ENCODE measurements at places on chromosomes 12 and 14.
A peak's percentile ranks its signal among the peaks of the same experiment; 100 is the strongest.

DNA sequence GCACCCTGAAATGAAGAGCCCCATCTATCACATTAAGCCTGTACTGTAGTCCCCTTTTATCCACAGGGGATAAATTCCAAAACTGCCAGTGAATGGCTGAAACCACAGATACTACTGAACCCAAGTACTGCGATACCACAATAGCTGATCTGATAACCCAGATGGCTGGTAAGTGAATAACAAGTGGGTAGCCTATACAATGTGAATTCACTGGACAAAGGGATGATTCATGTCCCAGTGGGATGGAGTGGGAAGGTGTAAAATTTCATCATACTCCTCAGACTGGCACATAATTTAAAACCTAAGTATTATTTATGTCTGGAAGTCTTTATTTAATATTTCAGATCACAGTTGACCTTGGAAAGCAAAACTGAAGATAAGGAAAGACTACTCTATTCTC lies 201.3 kb downstream of the GPHN start:
- DNase-seq, result peak; percentile 35

- no peak for DNase-seq
Measured at GRCh38 chr12:53198486-53199110, 8.5 kb downstream of the ITGB7 start.

DNA sequence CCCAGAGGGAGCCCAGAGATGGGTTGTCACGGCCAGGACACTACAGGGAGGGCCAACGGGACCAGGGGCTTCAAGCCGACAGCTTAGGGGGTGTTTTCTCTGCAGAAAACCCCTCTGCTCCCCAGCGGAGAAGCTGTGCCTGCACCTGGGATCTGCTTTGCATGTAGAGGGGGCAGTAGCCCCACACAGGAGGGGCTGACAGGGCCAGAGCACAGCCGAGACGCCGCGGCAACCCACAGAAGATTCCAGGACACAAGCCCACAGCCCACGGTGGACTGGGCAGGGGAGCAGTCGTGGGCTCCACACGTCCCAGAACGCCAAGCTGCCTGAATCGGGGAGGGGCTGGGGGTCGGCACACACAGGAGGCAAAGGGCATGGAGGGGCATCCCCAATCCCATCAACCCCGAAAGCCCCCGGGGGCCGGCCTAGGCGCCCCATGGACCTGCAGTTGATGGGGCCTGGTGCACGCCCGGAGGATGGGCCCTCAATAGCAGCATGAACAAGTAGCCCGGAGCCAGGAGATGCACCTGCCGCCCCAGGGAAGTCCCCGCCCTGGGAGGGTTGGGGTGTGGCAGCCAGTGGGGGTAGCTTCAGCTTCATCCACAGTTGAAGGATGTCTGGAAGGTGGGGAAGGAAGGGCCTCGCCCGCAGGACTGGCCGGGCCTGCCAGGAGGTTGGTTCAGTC lies 30.5 kb upstream of the TMEM179 start:
- DNase-seq, result no peak

- no peak for DNase-seq
Measured at GRCh38 chr12:53276511-53276910, 8.4 kb downstream of the ESPL1 start.

Data from globus pallidus (tissue), 1 donor.